ENCODE measurements at places on chromosomes 11 and 22. TPM values are rescaled to one million over a fixed set of nuclear protein-coding genes. Genes with fewer than 3 reads are reported as not detected.

Gene FOLH1
- total RNA-seq: 7.7 TPM

Gene POGLUT3
- 44.4 TPM for total RNA-seq

Gene ANKK1
- 0.88 TPM for total RNA-seq

Gene CCDC15
- 4.6 TPM for total RNA-seq

Gene SLC6A5
- 56.9 TPM for total RNA-seq

Gene OR8B4
- total RNA-seq: not detected

Gene SLC22A8
- total RNA-seq: 95.5 TPM

Measured in spinal cord (tissue), 10 donors.